ENCODE measurements at places on chromosomes 6 and 20. TPM values are rescaled to one million over a fixed set of nuclear protein-coding genes. Genes with fewer than 3 reads are reported as not detected.

The CDH26 gene
- total RNA-seq: 1.9 TPM

The LPA gene
- not detected for total RNA-seq

The NEURL2 gene
- 3.9 TPM for total RNA-seq

The STMND1 gene
- total RNA-seq: not detected

The DTNBP1 gene
- total RNA-seq: 18.3 TPM

DNA sequence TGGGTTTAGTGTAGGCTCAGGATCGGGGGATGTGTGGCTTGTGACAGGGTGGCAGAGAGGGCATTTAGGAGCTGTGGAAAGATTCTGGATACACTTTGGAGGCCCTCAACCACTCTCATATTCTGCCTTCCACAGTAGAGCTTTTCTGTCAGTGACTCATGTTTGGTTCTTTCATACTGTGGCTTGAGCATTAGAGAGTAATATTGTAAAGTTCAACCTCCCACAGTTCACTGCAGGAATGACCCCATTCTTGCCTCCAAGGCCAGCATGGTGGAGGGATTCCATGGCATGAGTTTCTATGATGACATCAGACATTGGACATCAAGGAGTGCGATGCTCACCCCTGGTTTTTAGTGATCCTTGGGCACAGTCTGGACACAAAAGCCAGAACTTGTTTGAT is 50.9 kb downstream of the DTD1 start:
- DNase-seq: no peak
- H3K36me3 ChIP-seq: peaks cover 4% of the 10 kb centered on the region
- H3K27ac ChIP-seq: no peak overlapping the region
- no peaks in the 10 kb centered on the region for H3K4me1 ChIP-seq
- H3K27me3 ChIP-seq: no peaks in the 10 kb centered on the region

DNA sequence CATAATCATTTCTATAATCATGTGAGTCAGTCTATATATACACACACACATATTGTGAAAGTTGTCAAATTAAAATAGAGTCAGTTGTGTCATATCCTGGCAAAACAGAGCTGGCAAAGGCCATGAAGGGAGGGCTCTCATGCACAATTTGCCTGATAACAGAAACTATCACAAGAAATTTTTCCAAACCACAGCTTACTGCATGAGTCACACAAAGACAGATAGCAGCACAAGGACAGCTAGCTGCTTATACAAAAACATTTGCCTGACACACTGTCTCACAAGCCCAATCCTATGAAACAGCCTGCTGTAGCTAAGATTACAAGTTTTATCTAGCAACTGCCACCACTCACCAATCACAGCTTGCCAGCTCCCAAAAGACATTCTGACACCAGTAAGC is 848.5 kb upstream of the MAN1A1 start:
- no peaks in the 10 kb centered on the region for H3K27me3 ChIP-seq
- H3K4me1 ChIP-seq: no peaks in the 10 kb centered on the region
- no peak for DNase-seq
- no peaks in the 10 kb centered on the region for H3K36me3 ChIP-seq
- H3K27ac ChIP-seq: no peak overlapping the region

GRCh38 chr20:45407783-45408645 is at the start of gene DBNDD2:
Gene DBNDD2 (plus strand): TSS chr20:45408289. CDS start chr20:45408468, 179 bp downstream.
- peaks cover 10% of the 10 kb centered on the region for H3K4me1 ChIP-seq

GRCh38 chr6:79570129-79571029 is 33.1 kb upstream of the LCA5 start:
- no peak overlapping the region for H3K27ac ChIP-seq
- no peak for DNase-seq
- H3K4me1 ChIP-seq: no peaks in the 10 kb centered on the region
- no peak overlapping the region for H3K4me3 ChIP-seq

DNA sequence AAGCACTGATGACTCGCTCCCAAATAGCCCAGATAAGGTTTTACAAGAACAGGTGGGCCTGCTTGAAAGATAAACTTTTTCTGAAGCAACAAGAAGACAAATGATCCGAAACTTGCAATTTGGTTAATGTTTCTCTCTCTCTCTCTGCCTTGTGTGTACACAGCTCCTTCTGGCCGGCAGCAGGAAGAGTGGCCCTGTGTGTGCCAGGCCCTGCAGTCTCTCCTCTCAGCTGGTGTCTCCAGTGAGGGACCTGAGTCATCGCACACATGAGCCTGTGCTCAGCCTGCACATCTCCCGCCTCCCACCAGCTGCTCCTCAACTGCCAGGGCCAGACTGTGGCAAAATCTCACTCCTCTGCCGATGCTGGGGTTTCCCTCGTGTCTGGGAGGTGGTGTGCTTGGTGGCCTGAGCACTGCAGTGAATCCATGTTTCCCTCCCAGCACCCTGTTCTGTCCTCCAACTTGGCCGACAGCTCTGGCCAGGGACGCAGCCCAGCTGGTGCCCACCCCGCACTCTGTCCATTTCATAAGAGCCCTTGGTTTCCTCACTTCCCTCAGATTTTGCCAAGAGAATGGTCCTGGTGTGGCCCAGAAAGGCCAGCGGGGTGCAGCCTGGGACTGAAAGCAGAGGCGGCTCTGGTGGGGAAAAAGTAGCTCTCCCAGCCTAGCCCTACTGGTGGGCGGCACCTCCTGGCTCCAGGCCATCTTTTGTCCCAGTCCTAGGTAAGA is 49.4 kb downstream of the ERMARD start:
- DNase-seq: no peak
- H3K4me3 ChIP-seq: no peak overlapping the region
- H3K4me1 ChIP-seq: peaks cover 31% of the 10 kb centered on the region
- no peaks in the 10 kb centered on the region for H3K36me3 ChIP-seq
- no peak overlapping the region for H3K27ac ChIP-seq

GRCh38 chr6:72151742-72152141 is 265.4 kb downstream of the RIMS1 start:
- H3K36me3 ChIP-seq: no peaks in the 10 kb centered on the region
- H3K27me3 ChIP-seq: no peaks in the 10 kb centered on the region
- H3K27ac ChIP-seq: no peak overlapping the region
- DNase-seq: no peak

- DNase-seq: peak; percentile 33
- peaks cover 16% of the 10 kb centered on the region for H3K4me1 ChIP-seq
- H3K4me3 ChIP-seq: peak overlapping the region; percentile 75
- H3K27me3 ChIP-seq: no peaks in the 10 kb centered on the region
- peaks cover 10% of the 10 kb centered on the region for H3K36me3 ChIP-seq
- H3K27ac ChIP-seq: peak overlapping the region; percentile 71
Observed at GRCh38 chr6:169529931-169530751, 171.7 kb downstream of the WDR27 start.

DNA sequence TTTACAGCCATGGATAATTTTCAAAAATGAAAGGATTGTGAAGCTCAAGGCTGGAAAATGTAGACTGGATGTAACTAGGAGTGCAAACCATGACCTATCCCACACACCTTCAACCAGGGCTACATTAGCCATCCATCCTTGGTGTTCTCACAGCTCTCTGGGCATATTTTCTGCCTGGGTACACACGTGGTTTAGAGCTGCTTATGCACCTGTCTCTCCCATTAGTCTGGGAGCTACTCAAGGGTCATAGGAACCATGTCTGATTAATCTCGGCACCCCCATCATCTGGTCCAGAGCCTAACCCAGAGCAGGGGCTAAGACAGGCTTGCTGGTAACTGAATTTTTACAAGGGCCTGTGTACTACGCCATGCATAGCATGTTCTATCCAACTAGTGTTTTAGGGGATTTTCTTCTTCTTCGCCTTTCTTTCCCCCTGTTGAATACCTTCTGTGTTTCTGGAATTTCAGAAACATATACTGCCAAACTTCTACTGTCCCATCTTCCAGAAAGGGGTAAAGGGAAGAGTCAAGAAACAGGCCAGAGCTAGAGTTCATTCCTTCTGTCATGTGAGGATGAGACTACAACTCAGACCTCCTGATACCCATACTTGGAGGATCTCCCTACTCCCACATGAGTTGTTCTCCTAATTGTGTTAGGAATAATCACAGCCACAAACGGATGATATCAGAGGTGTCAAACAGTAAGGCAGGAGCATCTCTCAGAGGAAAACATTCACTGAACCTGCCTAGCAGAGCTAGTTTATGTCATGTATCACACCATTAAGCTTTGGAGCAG is 25.4 kb upstream of the FAM83C start:
- peaks cover 30% of the 10 kb centered on the region for H3K4me1 ChIP-seq
- no peak for DNase-seq
- no peaks in the 10 kb centered on the region for H3K27me3 ChIP-seq
- peak overlapping the region; percentile 19 for H3K27ac ChIP-seq

DNA sequence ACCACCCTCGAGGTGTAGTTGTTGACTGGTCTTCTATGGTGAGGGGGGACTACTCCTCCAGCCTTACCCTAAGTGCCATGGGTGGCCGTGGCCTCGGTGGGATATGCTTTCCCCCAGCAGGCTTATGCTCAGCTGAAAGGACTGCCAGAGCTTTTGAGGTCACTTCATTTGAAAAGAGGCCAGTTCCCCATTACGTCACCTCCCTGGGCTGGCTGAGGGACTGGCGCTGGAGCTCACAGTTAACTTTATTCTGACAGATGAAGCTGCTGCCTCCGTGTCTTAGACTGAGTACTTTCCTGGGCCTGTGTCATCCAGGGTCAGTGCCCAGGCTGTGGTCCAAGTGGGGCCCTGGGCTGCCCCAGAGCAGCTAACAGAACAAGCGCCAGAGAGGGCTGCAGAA is 42.8 kb upstream of the PCMTD2 start:
- H3K27me3 ChIP-seq: no peaks in the 10 kb centered on the region
- H3K27ac ChIP-seq: no peak overlapping the region
- H3K36me3 ChIP-seq: no peaks in the 10 kb centered on the region
- DNase-seq: no peak
- no peak overlapping the region for H3K4me3 ChIP-seq
- H3K4me1 ChIP-seq: peaks cover 10% of the 10 kb centered on the region

GRCh38 chr6:45780523-45780922 is 235.1 kb downstream of the CLIC5 start:
- no peak overlapping the region for H3K27ac ChIP-seq
- no peak for DNase-seq
- no peaks in the 10 kb centered on the region for H3K36me3 ChIP-seq
- no peaks in the 10 kb centered on the region for H3K4me1 ChIP-seq
- H3K27me3 ChIP-seq: peaks cover 8% of the 10 kb centered on the region

- peaks cover 5% of the 10 kb centered on the region for H3K27me3 ChIP-seq
- peak overlapping the region; percentile 53 for H3K27ac ChIP-seq
- H3K4me3 ChIP-seq: peak overlapping the region; percentile 39
- no peaks in the 10 kb centered on the region for H3K36me3 ChIP-seq
Observed at GRCh38 chr6:39471954-39472659, 149.6 kb upstream of the KCNK16 start.

- H3K4me3 ChIP-seq: no peak overlapping the region
- no peaks in the 10 kb centered on the region for H3K4me1 ChIP-seq
- H3K27me3 ChIP-seq: no peaks in the 10 kb centered on the region
- H3K27ac ChIP-seq: no peak overlapping the region
Observed at GRCh38 chr20:6780433-6781190, 13.1 kb downstream of the BMP2 start.

DNA sequence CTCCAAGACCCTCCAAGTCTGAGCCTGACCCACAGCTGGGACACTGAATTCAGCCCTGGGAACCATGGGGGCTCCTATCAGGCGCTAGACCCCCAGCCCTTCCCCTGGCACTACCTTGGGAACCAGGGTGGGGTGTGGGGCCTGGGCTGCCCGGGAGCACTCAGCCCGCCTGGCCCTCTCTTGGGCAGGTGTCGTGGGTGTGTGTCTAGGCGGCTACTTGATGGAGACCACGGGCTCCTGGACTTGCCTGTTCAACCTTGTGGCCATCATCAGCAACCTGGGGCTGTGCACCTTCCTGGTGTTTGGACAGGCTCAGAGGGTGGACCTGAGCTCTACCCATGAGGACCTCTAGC is 14.6 kb downstream of the SLC17A9 start:
- peaks cover 7% of the 10 kb centered on the region for H3K4me1 ChIP-seq
- H3K27me3 ChIP-seq: peaks cover 9% of the 10 kb centered on the region
- H3K36me3 ChIP-seq: peaks cover 1% of the 10 kb centered on the region
- H3K4me3 ChIP-seq: no peak overlapping the region
- DNase-seq: no peak
- no peak overlapping the region for H3K27ac ChIP-seq

DNA sequence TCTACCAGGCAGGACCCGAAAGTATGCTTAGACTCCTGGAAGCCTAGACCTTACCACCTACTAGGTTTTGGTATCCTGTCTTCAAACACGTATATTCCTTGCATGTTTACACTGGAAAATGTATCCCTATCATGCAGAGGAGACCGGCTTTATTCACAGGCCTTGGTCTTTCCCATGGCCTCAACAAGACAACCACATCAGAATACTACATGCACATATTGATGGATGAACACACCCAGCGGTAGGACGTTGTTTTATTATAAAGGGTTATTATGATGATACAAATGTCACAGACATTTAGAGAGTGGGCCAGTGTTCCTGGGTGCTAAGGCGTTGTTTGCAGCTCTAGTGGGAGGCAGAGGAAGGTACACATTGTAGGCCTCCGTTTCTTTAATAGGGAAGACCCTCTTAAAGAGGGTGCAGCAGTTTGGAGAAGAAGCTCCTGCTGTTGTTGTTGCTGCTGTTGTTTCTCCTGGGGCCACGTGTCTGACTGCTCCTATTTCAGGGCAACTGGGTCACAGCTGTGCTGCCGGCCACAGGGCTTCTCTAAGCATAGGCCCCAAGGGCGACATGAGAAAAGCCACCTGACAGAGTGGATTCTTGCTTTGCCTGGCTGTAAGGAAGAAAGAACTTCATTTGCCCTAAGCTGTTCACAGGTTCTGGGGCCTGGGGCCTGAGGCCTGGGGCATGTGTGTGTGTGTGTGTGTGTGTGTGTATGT is 98.3 kb upstream of the SASH1 start:
- no peaks in the 10 kb centered on the region for H3K4me1 ChIP-seq
- H3K27ac ChIP-seq: no peak overlapping the region
- peaks cover 8% of the 10 kb centered on the region for H3K27me3 ChIP-seq
- H3K4me3 ChIP-seq: no peak overlapping the region

GRCh38 chr20:42483730-42484303 is 705.9 kb downstream of the PTPRT start:
- DNase-seq: no peak
- H3K27ac ChIP-seq: no peak overlapping the region
- no peaks in the 10 kb centered on the region for H3K4me1 ChIP-seq
- H3K27me3 ChIP-seq: no peaks in the 10 kb centered on the region

- no peaks in the 10 kb centered on the region for H3K36me3 ChIP-seq
- H3K4me1 ChIP-seq: no peaks in the 10 kb centered on the region
- H3K27ac ChIP-seq: no peak overlapping the region
- no peak overlapping the region for H3K4me3 ChIP-seq
- no peak for DNase-seq
Observed at GRCh38 chr6:139779988-139780774, 405.7 kb upstream of the CITED2 start.

DNA sequence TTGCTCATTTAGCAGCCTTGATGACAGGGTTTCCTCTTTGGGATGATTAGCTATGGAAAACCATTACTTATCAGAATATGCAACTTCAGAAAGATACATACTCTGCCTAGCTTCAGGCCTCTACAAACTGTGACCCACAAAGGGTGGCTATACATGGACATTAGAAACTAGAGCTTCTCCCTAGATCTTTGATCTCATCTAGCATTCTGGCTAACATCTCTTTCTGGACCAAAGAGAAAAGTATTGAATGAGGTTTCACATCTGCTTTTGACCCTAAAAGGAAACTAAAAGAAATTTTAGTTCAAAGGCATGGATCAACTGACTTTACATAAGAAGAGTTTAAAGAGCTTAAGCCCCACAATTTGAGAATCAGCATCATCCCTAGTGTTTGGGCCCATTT is 12.4 kb upstream of the HMGN3 start:
- no peak overlapping the region for H3K27ac ChIP-seq
- no peaks in the 10 kb centered on the region for H3K4me1 ChIP-seq
- no peak for DNase-seq
- H3K27me3 ChIP-seq: peaks cover 3% of the 10 kb centered on the region
- H3K4me3 ChIP-seq: no peak overlapping the region

- H3K27ac ChIP-seq: no peak overlapping the region
- no peak overlapping the region for H3K4me3 ChIP-seq
- H3K4me1 ChIP-seq: peaks cover 29% of the 10 kb centered on the region
- DNase-seq: no peak
Observed at GRCh38 chr20:41000628-41001027, 28.0 kb upstream of the TOP1 start.
